ENCODE measurements at places on chromosomes 6 and 20.

DNA sequence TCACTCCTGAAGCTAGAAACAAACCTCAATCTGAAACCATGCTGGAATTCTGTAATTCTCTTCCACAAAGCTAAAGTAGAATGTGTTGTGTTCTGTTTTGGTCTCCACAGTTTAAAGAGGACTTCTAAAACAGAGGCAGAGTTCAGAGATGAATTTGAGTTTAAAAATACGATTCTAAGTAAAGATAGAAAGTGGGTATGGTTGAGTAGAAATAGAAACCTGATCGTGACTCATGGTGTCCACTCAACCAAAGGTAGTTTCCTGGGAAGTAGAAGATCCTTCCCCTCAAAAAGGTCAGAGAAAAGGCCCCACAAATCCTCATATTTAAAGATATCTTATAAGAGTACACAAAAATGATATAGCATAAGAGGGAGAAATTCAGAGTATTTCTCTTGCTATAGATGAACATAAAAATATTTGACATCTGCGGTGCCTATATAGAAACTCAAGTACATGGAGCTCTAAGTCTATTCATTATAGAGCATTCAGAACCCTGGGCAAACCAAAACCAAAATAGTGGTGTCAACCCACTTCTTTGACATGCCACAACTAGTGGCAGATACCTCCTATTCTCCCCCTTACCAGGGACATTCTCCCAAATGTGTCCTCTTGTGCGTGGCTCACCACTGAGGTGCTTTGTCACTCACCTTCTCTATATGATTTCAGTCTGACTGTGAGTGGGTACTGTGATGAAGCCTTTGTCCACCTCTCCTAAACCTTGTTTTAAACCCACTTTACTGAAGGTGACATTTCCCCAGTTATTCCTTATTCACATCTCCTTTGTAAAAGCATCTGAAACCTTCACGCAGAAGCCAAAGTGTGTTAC is 84.5 kb downstream of the PLCB1 start:
- no peak for DNase-seq

- no peak for DNase-seq
These were observed 301.8 kb downstream of the TBC1D32 start for GRCh38 chr6:121032268-121033006.

DNA sequence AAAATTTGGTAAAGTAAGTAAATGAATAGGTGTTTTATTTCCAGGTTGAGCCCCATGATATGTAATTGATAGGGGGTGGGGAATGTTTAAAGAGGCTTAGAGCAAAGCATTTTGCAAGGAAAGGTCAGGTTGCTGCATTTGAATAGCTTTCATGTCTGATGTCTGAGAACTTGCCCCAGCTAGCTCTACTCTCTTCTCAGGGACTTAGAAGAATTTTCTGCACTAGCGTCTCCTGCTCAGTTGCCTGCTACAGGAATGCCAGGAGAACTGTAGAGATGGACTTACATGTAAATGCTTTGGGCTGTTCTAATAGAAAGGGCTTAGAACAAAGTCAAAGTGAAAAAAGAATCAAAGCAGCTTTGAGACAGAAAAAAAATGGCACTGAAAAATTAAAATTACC is 35.5 kb downstream of the TRMT6 start:
- no peak for DNase-seq

GRCh38 chr6:35476004-35476403 is 7.8 kb downstream of the RPL10A start:
- no peak for DNase-seq

DNA sequence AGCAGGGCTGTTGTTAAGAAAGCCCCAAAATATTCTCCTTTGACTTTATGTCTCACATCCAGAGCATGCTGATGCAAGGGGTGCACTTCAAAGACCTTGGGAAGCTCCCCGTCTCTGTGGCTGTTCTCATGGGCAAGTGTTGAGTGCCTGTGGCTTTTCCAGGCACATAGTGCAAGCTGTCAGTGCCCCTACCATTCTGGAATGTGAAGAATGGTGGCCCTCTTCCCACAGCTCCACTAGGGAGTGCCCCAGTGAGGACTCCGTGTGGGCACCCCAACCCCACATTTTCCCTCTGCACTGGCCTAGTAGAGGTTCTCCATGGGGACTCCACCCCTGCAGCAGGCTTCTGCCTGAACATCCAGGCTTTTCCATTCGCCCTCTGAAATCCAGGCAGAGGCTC is 673.7 kb downstream of the HTR1B start:
- no peak for DNase-seq

GRCh38 chr6:89122625-89123024 is 4.8 kb upstream of the SRSF12 start:
- no peak for DNase-seq

DNA sequence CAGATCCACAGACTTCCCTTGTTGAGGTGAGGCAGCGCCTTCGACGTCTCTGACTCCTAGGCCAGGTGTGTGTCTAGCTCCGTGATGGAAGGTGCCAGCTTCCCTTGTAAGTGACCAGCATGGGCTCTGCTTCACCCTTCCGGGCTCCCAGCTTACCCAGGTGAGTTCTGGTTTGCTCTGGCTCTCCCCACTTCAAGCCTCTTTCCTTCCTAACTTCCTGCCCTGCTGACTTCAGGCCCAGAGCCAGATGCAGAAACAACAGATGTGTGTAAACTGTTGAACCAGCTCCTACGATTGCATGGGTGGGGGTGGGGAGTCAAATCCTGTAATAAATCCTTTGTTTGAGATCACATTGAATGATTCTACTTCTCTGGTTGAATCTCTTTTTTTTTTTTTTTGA is 51.6 kb upstream of the BMP6 start:
- DNase-seq, result no peak

GRCh38 chr6:77456531-77457248 is 6.6 kb downstream of the HTR1B start:
- DNase-seq, result no peak

- no peak for DNase-seq
These were observed 524.3 kb upstream of the EPHA7 start for GRCh38 chr6:93943661-93944060.

GRCh38 chr6:110083875-110084585 is 95.4 kb downstream of the WASF1 start:
- no peak for DNase-seq
